ENCODE measurements at places on chromosomes 1 and 21. TPM values are rescaled to one million over a fixed set of nuclear protein-coding genes. Genes with fewer than 3 reads are reported as not detected.

The GJA4 gene
- total RNA-seq, result not detected

The TFF1 gene
- not detected for total RNA-seq

The SPATA1 gene
- 2.3 TPM for total RNA-seq

The LCE1A gene
- total RNA-seq, result not detected

The C1orf53 gene
- 4.5 TPM for total RNA-seq

The AMY1A gene
- total RNA-seq, result not detected

The MAP3K7CL gene
- 7.3 TPM for total RNA-seq

The SPRR1B gene
- not detected for total RNA-seq

The PYHIN1 gene
- total RNA-seq, result not detected

The RSPH1 gene
- not detected for total RNA-seq

The C1QTNF12 gene
- total RNA-seq, result 1.1 TPM

Data from hair follicle dermal papilla cell (primary cell).